ENCODE measurements at places on chromosomes 11 and 22.

DNA sequence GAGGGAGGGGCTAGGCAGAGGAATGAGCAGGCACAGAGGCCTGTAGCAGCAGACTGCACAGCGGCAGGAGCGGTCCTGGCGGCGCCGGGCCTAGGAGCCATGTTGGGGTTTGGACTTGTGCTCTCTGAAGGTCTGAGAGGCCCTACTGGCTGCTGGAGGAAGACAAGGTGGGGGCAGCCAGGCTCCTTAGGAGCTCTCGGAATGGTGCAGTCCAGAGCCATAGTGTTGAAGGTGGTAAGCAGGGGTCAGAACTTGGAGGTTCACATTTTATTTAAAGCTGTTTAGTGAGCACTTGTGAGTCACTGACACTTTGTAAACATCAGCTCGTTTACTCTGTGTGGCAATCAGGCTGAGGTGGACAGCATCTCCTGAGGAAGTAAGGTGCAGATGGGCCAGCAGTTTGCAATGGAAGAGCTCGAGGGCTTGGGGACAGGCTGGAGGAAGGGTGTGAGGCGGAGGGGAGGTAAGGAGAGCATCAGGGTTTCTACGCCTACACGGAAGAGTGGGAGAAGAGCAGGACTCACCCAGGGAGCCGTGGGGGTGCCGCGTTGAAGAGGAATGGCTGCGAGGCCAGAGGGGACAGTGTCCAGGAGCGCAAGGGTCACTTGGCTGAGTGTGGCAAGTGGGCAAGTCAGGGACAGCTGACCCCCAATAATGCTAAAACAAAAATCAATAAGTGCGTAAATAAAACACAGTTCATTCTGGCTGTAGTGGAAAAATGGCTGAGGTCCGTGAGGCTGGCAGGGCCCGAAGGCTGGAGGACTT, 10.0 kb upstream of the TMEM191C start:
- DNase-seq, result no peak

DNA sequence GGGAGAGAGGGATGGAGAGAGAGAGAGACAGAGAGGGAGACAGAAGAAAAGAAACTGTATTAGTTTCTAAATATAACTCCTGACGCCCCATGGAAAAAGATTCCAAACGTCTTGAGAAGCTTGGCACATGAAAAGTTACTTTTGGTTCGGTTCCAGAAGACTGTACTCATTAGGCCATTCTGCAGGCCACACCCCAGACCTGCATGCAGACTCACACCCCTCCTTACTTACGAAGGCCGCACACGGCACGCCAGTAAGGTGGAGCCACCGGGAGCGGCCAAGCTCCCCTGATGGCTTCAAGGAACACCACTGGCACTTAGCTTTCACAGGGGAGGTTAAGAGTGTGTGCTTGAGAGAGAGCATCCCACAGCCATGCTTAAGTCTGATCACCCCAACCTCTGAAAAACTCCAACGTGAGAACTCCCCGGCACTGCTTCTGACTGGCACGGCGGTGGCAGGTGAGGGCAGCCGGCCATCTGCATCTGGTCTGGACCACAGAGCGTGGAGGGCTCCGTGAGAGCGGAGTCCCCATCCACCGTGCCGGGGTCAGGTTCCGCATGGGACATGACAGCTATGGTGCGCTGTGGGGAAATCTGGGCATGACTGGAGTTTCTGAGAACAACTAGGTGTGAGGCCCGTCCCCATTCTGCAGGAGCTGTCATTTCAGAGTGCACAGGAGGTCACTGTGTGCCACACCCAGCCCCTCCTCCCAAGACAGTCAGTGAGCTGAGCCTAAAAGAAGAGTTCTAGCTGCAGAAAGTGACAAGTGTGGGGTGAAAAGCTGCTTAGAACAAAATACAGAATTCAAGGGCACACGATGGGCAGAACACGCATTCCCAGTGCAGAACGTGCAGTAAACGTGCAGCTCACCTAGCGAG, 62.4 kb downstream of the MYH9 start:
- DNase-seq, result no peak

DNA sequence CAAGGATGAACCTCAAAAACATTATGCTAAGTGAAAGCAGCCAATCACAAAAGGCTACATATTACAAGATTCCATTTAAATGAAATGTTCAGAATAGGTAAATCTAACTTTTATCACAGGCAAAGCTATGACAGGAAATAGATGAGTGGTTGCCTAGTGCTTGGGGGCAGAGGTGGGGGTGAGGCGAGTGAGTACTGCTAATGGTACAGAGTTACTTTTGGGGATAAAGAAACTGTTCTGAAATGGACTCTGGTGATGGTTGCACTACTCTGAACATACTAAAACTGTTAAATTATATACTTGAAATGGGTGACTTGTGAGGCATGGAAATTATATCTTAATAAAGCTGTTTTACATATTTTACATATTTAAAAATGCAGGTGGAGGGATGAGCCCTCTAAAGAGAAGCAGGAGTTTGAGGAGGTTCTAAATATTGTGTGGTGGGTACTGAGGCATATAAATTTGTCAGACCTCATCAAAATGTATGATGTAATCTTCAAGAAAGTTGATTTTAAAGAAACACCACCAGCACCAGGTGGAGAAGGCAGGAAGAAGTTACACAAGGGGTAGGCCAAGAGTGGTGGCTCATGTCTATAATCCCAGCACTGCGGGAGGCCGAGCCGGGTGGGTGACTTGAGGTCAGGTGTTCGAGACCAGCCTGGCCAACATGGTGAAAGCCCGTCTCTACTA, 3.6 kb downstream of the SLC43A1 start:
- no peak for DNase-seq

DNA sequence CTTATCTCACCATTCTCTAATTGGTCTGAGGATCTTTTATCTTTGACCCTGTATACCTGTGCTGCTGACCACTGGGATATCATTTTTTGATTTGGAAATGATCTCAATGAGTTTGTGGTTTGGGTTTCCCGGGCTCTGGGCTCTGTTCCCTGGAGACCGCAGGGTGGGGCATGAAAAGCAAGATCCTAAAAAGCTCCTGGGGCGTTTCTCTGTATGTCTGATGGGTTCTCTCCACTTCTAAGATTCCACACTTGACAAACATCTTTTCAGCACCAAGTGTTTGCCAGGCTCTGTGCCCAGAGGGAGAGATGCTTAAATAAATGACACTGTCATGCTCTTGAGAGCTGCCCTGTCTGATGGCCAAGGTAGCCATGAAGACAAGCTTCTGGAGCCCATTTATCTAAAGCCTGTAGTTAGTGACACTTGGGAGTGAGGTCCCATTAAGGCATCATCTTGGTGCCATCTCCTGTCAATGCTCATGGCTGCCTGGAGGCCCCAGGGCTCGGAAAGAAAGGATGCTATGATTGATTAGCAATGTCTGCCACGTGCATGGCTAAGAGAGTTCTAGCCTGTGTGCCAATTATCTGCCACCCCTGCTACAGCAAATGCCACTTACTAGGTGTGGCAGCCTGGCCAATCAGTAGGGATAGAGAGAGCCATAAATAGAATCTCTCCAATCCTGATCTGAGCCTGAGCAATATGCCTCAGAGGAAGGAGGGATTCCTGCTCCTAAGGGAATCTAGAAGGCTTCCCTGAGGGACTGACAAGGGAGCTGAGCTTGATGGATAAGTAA, 531.6 kb downstream of the MN1 start:
- no peak for DNase-seq

- no peak for DNase-seq
These were observed 585.7 kb downstream of the INSC start for GRCh38 chr11:15700456-15700855.

DNA sequence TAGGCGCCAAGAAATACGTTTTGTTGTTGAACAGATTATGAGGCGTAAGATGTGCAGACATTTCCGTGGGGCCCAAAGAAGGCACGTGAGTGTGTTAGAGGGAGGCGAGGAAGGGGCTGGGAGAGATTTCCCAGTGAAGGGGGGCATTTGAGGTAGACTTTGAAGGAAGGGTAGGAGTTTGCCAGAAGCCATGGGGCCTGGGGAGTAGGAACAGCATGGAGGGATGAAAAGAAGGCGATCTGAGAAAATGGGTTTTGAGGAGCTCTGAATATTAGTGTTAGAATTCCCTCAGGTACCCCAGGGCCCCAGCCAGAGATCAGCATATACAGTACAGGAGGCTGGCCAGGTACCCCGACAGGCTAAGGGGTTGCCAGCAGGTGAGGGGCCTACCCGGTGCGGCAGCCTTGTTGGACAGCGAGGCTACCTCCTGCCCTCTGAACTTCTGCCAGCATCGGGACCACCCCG, 414 bp upstream of the MIEF1 start:
- no peak for DNase-seq

DNA sequence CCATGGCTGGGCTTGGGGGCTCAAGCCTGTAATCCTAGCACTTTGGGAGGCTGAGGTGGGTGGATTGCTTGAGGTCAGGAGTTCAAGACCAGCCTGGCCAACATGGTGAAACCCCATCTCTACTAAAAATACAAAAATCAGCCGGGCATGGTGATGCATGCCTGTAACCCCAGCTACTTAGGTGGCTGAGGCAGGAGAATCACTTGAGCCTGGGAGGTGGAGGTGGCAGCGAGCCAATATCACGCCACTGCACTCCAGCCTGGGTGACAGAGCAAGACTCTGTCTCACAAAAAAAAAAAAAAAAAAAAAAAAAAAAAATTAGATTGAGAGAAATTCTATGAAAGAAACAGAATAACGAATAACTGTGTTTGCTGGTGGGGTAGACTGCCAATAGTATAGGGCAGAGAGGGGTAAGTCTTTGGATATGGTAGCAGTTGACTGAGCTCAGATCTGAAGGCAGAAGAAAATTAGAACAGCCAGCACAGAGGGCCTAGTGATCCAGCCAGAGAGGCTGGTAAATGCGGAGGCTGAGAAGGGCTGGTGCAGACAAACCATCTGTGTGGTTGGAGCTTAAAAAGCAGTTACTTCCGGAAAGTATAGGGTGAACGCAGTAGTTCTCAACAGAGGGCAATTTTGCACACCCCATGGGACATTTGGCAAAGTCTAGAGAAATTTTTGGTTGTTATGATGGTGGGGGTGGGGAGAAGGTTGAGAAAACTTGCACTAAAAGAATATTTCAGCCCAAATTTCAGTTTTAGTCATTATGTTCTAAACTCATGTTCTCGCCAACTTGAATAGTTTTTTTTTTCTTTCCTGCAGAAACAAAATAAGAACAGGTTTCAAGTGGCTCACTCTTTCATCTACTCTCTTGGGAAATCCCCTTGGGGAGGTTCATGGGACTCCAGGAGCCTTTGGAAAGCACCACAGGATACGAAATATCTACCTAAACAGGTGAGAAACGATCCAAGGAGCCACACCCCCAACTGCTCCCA, 1.6 kb upstream of the HORMAD2 start:
- no peak for DNase-seq

GRCh38 chr11:128482512-128483191, 104.7 kb downstream of the ETS1 start:
- DNase-seq, result no peak

GRCh38 chr11:74980634-74981033, 8.1 kb upstream of the NEU3 start:
- no peak for DNase-seq

GRCh38 chr11:91660036-91660435, 564.6 kb upstream of the FAT3 start:
- DNase-seq, result no peak

- no peak for DNase-seq
These were observed 4.4 kb downstream of the HINFP start for GRCh38 chr11:119125821-119126220.

DNA sequence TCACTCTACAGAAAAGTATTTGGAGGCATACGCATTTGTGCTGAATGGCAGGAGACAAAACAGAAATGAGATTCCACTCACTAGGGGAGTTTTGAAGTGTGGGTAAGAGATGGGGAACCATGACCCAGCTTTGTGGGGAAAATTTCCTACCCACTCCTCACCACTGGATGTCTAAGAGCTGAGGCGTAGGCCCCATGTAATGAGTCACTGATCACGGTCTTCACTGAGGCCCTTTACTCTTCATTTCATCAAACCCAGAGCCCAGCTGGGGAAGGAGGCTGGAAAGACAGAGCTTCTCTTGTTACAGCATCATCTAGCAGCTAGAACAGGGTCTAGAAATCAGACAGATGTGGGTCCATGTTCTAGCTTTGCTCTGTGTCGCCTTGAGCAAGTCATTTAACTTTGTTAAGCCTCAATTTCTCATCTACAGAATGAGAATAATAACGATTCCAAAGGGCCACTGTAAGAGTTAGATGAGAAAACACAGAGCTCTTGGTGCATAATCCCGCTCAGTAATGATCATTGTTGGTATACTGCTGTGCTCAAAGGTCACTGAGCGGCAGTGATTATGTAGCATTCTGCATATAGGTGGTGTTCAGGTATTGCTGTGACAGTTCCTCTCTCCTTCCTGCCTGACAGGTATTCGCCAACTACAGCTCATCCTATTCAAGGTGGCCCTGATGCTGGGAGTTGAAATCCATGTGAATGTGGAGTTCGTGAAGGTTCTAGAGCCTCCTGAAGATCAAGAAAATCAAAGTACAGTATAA, 97.2 kb downstream of the MICAL2 start:
- peak; percentile 59 for DNase-seq

DNA sequence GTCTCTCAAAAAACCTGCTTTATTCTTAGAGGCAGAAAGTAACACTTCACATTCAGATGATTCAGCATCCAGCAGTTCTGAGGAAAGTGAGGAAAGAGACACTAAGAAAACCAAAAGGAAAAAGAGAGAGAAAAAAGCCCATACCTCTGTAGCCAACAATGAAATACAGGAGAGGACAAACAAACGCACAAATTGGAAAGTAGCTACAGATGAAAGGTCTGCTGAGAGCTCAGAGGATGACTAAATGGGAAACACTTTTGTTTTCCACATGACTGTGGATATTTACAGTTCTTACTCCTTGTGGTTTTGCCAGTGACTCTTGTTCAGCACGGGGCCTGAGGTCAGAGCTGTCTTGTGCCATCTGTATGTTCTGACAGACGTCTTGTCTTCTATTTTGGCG, 3.8 kb downstream of the TIMM8B start:
- DNase-seq, result no peak

GRCh38 chr11:64238999-64239398, 1.9 kb upstream of the FKBP2 start:
- DNase-seq, result no peak

DNA sequence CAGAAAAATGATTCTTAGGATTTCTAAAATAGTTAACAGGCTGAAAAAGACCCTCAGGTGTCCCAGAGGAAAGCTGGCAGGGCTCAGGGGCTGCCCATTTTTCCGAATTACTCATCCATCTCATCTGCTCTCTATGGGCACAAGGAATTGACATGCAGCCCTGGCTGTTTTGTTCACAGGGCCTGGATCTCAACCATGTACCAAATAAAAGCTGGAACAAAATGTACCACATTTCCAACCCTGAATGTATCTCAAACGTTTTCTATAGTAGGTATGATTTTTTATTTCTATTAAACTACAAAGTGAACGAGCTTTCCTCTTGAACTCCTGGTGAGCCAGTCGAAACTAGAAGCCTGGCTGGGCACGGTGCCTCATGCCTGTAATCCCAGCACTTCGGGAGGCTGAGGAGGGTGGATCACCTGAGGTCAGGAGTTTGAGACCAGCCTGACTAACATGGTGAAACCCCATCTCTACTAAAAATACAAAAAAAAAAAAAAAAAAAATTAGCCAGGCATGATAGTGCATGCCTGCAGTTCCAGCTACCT, 43.8 kb upstream of the RASD2 start:
- DNase-seq, result no peak

GRCh38 chr11:108115500-108116140, 5.7 kb upstream of the ACAT1 start:
- no peak for DNase-seq

Measured in activated T-cell treated with anti-CD3 and anti-CD28 coated beads for 24 hours (primary cell).